ENCODE measurements at places on chromosomes 3 and 15. TPM values are rescaled to one million over a fixed set of nuclear protein-coding genes. Genes with fewer than 3 reads are reported as not detected.
A peak's percentile ranks its signal among the peaks of the same experiment; 100 is the strongest.

DNA sequence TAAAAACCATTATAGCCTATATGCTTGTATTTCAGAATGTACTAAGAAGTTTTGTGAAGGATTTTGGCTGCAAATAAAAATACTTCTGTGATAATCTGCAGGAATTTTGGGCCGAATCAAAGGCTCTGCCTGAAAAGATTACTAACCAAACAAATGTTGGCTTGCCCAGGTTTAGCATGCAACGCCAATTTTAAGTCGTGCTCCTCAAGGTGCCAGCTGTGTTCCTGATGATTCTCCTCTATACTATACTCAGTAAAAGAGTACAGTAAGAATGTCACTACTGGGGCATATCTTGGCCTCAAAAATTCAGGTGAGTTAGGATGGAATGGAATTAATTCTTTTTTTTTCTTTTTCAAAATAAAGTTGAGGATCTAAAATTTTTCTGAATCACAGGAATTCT, 150.8 kb upstream of the TSPAN3 start:
- no peaks in the 10 kb centered on the region for H3K27me3 ChIP-seq
- H3K27ac ChIP-seq = no peak overlapping the region
- no peaks in the 10 kb centered on the region for H3K36me3 ChIP-seq

- no peaks in the 10 kb centered on the region for H3K27me3 ChIP-seq
- no peak overlapping the region for H3K27ac ChIP-seq
- H3K36me3 ChIP-seq = no peaks in the 10 kb centered on the region
- H3K4me1 ChIP-seq = no peaks in the 10 kb centered on the region
These were observed 35.0 kb downstream of the TNK2 start for GRCh38 chr3:195873281-195873887.

DNA sequence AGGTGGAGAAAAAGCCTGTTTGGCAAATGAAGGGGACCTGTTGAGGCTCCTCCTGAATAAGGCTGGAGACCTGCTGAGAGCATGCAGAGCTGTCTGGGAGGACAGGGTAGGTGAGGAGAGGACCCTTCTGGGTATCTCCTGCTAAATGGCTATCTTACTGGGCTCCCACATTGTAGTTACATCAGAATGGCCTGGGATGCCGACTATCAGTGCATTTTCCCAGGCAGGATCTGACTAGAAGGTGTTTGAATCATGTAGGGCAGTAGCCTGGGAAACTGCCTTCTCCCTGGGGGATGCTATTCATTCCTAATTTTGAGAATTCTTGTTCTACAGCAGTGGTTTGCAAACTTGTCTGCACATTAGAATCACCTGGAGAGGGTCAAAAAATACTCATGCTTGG, 631 bp downstream of the AGBL1 start:
- DNase-seq = no peak
- no peak overlapping the region for H3K27ac ChIP-seq
- H3K4me3 ChIP-seq = no peak overlapping the region
- no peaks in the 10 kb centered on the region for H3K4me1 ChIP-seq
- H3K27me3 ChIP-seq = no peaks in the 10 kb centered on the region

DNA sequence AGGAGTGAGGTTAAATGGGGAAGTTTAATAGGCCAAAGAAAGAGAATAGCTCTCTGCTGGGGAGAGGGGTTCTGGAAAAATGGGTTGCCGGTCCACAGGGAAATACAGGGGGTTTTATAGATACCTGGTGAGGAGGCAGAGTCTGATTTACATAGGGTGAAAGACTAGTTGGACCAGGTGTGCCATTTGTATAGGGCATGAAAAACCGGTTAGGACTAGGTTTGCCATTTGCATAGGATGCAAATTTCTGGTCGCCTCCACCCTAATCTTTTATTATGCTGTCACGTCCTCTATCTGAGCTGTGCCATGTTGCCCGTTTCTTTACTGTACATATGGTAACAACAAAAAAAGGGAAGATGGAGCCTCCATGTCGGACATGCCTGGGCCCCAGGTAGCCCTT, 960.1 kb downstream of the FHIT start:
- no peak for DNase-seq
- no peaks in the 10 kb centered on the region for H3K36me3 ChIP-seq
- no peak overlapping the region for H3K4me3 ChIP-seq
- no peaks in the 10 kb centered on the region for H3K27me3 ChIP-seq

GRCh38 chr3:179526989-179527391, 35.7 kb upstream of the ACTL6A start:
- H3K36me3 ChIP-seq = no peaks in the 10 kb centered on the region
- DNase-seq = peak; percentile 54
- H3K27me3 ChIP-seq = no peaks in the 10 kb centered on the region
- peak overlapping the region; percentile 26 for H3K27ac ChIP-seq
- H3K4me1 ChIP-seq = peaks cover 3% of the 10 kb centered on the region

- no peaks in the 10 kb centered on the region for H3K36me3 ChIP-seq
- no peak overlapping the region for H3K4me3 ChIP-seq
- DNase-seq = no peak
- peaks cover 3% of the 10 kb centered on the region for H3K27me3 ChIP-seq
These were observed 44.6 kb upstream of the POLG start for GRCh38 chr15:89379251-89379695.

DNA sequence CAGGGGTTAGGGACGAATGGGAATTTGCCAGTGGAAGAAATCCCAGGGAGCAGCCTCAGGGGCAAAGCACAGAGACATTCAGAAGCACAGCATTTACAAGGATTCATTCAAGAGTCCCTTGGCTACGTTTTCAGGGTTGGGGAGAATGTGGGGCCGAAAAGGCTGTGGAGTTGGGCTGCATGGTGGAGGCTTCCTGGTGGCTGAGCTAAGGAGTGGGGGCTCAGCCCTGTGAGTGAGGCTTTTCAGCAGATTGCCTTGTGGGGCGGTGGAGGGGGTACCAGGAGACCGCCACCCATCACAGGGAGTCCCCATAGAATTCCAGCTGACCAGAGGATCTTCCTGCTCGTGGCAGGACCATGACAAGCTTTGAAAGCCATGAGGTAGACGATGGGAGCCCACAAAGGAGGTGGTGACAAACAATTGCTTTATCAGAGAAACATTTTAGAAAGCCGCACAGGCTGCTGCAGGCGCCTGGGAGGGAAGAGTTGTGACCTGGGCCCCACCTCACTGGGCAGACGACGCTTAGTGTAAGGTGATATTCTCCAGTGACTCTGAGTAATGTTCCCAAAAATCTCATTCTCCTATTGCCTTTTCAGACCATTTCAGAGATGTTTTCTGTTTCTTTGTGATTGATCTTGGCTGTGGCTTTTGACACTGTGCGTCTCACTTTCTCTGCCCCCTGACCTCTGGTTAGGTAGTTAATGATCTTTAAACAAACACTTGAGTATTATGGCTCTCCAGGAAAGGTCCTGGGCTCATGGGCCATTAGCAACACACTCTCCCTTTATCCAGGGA, 128.0 kb downstream of the DNAJB8 start:
- H3K36me3 ChIP-seq = no peaks in the 10 kb centered on the region
- no peaks in the 10 kb centered on the region for H3K4me1 ChIP-seq
- H3K4me3 ChIP-seq = no peak overlapping the region

- no peak overlapping the region for H3K27ac ChIP-seq
- H3K4me1 ChIP-seq = no peaks in the 10 kb centered on the region
- H3K36me3 ChIP-seq = no peaks in the 10 kb centered on the region
- DNase-seq = no peak
- no peaks in the 10 kb centered on the region for H3K27me3 ChIP-seq
These were observed 235.0 kb downstream of the SLC9A9 start for GRCh38 chr3:143613226-143613625.

DNA sequence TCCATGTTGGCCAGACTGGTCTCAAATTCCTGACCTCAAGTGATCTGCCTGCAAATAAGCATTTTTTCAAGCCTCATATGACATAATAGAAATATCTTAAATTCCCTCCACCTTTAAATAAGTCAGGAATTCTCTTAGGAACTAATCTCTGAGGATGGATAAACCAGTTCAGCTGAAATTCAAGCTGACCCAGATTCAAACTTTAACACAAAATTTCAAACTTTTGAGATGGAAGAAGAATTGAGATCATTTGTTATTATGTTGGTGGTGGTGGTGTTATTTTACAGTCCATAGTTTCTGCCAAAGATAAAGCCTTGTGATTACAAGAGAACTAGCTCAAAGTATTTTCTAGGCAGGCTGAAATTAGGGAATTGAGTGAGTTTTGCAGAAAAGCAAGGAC, 85.5 kb downstream of the SSR3 start:
- H3K36me3 ChIP-seq = no peaks in the 10 kb centered on the region
- no peaks in the 10 kb centered on the region for H3K27me3 ChIP-seq
- no peak for DNase-seq
- H3K4me3 ChIP-seq = no peak overlapping the region

- H3K27ac ChIP-seq = no peak overlapping the region
- DNase-seq = no peak
- H3K27me3 ChIP-seq = no peaks in the 10 kb centered on the region
- H3K4me1 ChIP-seq = peaks cover 13% of the 10 kb centered on the region
- no peaks in the 10 kb centered on the region for H3K36me3 ChIP-seq
- H3K4me3 ChIP-seq = no peak overlapping the region
These were observed 9.0 kb downstream of the FBN1 start for GRCh38 chr15:48636511-48636910.

DNA sequence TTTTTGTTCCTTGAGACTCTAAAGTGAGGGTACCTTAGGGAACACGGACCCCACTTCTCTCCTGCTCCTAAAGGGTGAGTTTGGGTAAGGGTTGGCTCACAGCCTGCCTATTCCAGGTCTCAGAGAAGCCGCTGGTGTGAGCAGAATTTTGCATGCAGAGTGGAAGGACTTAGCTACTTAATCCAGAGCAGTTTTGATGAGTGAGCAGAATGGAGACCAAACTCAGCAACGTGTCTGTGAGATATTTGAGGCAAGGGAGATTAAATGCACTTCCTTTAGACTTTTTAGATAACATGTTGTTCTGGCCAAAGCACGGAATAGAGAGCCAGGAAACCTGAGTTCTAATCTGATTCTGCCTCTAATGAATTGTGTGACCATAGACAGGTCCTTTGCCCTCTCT, 5.1 kb downstream of the SLC24A1 start:
- H3K4me1 ChIP-seq = no peaks in the 10 kb centered on the region
- H3K27ac ChIP-seq = no peak overlapping the region
- no peaks in the 10 kb centered on the region for H3K36me3 ChIP-seq
- H3K4me3 ChIP-seq = no peak overlapping the region
- no peak for DNase-seq

GRCh38 chr15:96969732-96970710, 639.5 kb downstream of the NR2F2 start:
- H3K27me3 ChIP-seq = no peaks in the 10 kb centered on the region
- H3K4me1 ChIP-seq = no peaks in the 10 kb centered on the region
- no peak overlapping the region for H3K4me3 ChIP-seq
- no peak overlapping the region for H3K27ac ChIP-seq
- no peak for DNase-seq
- no peaks in the 10 kb centered on the region for H3K36me3 ChIP-seq

- no peak overlapping the region for H3K4me3 ChIP-seq
- no peaks in the 10 kb centered on the region for H3K27me3 ChIP-seq
- DNase-seq = no peak
- H3K27ac ChIP-seq = no peak overlapping the region
These were observed 4.1 kb downstream of the CCR9 start for GRCh38 chr3:45890405-45890804.

- no peak for DNase-seq
- no peaks in the 10 kb centered on the region for H3K27me3 ChIP-seq
- H3K4me1 ChIP-seq = peaks cover 7% of the 10 kb centered on the region
- no peaks in the 10 kb centered on the region for H3K36me3 ChIP-seq
These were observed 53.1 kb downstream of the MESD start for GRCh38 chr15:80936288-80937078.

GRCh38 chr3:174737966-174738365, 121.2 kb upstream of the NAALADL2 start:
- H3K4me1 ChIP-seq = no peaks in the 10 kb centered on the region
- H3K27me3 ChIP-seq = no peaks in the 10 kb centered on the region
- no peak overlapping the region for H3K4me3 ChIP-seq
- DNase-seq = no peak

DNA sequence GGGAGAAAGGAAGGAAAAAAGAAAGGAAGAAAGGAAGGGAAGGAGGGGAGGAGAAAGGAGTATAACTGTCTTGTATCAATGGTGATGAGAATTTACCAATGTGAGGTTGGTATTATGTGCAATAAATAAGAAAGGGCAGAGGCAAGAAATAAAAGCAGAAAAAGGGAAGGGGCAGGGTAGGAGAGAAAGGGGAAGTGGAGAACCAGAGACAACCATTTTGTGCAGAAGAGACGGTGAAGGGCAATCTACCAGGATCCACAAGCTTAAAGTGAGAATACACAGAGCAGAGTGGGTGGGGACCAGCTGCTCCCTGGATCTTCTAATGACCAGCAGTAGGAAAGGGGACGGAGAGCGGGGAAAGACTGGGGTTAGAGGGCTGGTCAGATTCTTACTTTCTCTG, 106.9 kb upstream of the SLCO2A1 start:
- H3K4me1 ChIP-seq = no peaks in the 10 kb centered on the region
- DNase-seq = no peak
- no peaks in the 10 kb centered on the region for H3K36me3 ChIP-seq
- H3K4me3 ChIP-seq = no peak overlapping the region
- no peak overlapping the region for H3K27ac ChIP-seq

GRCh38 chr3:35900079-35900478, 260.8 kb downstream of the ARPP21 start:
- H3K36me3 ChIP-seq = no peaks in the 10 kb centered on the region

DNA sequence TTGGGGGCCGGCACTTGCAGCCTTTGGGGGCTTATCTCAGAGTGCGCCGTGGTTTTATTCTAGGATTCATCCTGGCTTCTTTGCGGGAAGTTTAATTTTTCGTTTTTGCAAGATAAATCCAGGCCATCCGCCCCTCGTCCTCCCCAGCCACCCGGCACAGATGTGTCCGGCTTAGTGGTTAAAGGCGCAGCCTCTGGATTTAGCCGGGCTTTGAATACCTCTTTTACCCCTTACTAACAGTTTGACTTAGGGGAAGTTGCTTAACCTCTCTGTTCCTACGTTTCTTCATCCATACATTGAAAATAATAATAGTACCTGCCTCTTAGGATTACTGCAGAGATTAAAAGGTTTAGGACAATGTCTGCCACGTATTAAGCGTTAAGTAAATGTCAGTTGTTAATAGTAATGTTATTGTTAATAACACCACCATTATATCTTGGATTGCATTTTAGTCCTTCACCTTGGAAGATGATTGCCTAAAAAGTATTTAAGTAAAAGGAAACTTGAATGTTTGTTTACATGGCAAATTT, 714 bp downstream of the ECT2 start:
- no peaks in the 10 kb centered on the region for H3K27me3 ChIP-seq
- no peak for DNase-seq
- no peak overlapping the region for H3K27ac ChIP-seq
- no peaks in the 10 kb centered on the region for H3K36me3 ChIP-seq

- peaks cover 33% of the 10 kb centered on the region for H3K4me1 ChIP-seq
- no peaks in the 10 kb centered on the region for H3K36me3 ChIP-seq
- H3K4me3 ChIP-seq = no peak overlapping the region
- DNase-seq = no peak
- H3K27ac ChIP-seq = no peak overlapping the region
These were observed 23.1 kb downstream of the CCDC12 start for GRCh38 chr3:46953234-46954010.

PRICKLE2 gene
- 27.2 TPM for total RNA-seq

GOLGA6A gene
- not detected for total RNA-seq

WNT7A gene
- 0.83 TPM for total RNA-seq

DNAH1 gene
- total RNA-seq = 5.0 TPM

RGMA gene
- total RNA-seq = 17.4 TPM

CHP1 gene
- 46.1 TPM for total RNA-seq

TAGLN3 gene
- total RNA-seq = not detected

DAPK2 gene
- total RNA-seq = 4.4 TPM

NANOGP8 gene
- 1.0 TPM for total RNA-seq

WDR72 gene
- 0.48 TPM for total RNA-seq

Measured in ovary (tissue), 10 donors.